ENCODE measurements at places on chromosomes 16 and 17.
A peak's percentile ranks its signal among the peaks of the same experiment; 100 is the strongest.

DNA sequence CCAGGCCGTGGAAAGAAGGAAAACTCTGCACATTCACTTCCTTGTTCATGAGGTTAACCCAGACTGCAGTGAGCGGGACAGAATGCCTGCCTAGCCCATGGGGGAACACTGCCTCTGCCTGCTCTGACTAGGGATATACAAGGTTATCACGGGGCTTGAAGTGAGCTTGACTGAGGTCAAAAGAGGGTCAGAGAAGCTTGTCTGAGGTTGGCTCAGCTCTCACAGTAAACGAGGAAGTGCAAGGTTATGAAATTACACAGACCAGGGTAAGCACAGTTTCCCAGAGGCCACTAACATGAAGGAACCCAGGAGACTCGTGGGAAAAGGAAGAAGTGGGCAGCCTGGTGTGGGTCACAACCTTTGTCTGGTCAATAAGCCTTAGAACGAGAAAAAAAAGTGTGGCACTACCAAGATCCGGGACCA is 28.7 kb downstream of the HIC1 start:
- no peak for DNase-seq

GRCh38 chr17:31494259-31495021 is 103.0 kb downstream of the RAB11FIP4 start:
- DNase-seq, result no peak

DNA sequence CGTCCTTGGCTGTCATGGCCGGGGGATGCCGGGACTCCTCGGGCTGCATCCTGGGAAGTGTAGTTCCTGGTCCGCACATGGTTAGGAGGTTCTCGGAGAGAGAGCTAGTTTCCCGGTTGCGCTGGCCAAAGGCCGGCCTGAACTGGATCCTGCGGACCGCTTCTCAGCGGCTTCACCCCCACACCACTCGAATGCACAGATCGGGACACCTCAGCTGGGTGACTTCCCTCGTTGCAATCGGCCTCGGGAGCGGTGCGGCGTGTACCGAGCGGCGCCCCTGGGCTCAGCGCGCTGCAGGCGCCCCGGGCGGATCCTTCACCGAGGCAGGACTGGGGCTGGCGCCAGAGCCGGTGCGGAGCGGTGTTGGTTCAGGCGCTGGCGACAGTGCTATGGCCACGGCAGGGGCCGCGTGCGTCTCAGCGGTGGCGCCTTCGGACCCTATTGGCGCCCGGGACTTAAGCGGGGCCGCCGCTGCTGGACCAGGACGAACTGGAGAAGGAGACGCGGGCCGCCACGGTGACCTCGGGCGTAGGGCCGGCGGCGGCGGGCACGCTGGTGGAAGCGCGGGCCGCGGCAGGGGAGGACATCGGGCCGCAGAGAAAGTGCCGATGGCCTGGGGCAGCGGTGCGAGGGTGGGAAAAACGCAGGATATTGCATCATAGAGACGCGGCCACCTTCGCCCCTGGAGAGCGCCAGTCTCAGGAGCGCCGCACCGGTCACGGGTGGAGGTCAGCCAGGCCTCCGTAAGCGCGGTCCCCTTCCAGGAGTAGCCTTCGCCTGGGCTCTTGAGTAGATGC is 11.4 kb downstream of the ZNF629 start:
- peak; percentile 94 for DNase-seq

DNA sequence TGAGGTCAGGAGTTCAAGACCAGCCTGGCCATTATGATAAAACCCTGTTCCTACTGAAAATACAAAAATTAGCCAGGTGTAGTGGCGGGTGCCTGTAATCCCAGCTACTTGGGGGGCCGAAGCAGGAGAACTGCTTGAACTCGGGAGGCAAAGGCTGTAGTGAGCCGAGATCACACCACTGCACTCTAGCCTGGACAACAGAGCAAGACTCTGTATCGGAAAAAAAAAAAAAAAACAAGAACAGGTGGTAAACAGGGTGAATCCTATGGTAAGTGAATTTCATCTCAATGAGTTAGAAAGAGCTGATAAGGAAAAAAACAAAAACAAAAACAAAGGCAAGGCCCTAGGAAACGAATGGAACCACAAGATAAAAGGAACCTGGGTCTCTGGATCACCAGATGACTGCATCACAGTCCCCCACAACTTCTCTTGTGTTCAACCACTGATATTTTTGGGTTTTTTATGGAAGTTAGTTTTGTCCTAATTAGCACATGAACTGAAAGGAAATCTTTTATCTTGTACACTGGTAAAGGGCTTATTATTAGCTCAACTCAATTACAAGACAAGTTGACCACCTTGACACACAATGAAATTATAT is 21.0 kb downstream of the GLG1 start:
- no peak for DNase-seq

DNA sequence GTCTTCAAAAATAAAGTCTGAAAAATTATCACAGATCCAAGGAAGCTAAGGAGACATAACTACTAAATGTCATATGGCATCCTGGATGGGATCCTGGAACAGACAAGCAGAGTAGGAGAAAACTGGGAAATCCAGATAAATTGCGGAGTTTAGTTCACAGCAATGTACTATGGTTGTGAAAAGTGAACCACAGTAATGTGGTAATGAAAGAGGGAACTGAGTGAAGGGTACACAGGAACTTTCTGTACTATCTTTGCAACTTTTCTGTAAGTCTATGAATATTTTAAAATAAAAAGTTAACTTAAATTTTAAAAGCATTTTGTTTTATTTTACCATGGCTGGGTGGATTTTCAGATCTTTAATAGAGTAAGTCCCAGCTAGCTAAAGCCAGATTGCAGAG is 16.3 kb downstream of the SLFN12L start:
- DNase-seq, result no peak

DNA sequence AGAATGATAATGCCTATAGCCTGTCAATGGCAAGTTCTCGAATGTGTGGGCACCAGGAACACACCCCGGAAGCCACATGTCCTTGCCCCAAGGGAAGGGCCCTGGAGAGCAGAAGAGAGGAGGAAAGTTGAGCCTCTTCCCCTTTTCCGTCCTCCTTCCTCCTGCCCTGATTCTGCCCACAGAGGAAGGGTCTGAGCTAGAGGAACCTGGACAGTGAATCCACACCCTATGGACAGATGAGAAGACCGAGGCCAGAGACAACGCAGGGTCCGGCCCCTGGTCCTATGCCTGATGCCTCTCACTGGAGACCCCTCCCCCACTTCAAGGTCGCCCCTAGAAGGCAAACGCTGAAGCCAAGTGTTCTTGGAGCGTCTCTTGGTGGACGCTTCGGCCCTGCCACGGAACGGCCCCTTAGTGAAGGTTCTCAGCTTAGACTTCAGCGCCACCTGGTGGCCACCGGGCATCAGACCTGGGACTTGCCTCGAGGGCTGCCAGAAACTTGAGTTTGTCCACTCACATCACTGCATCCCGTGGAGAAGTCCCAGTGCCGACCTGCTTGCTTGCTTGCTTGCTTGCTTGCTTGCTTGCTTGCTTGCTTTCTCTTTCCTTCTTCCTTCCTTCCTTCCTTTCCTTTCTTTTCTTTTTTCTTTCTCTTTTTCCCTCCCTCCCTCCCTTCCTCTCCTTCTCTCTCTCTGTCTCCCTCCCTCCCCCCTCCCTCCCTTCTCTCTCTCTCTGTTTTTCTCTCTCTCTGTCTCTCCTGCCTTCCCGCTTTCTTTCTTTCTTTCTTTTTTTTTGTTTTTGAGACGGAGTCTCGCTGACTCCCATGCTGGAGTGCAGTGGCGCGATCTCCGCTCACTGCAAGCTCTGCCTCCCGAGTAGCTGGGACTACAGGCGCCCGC is 20.6 kb upstream of the SPNS3 start:
- peak; percentile 95 for DNase-seq

GRCh38 chr17:68507576-68507975 is 4.7 kb upstream of the PRKAR1A start:
- peak; percentile 51 for DNase-seq

DNA sequence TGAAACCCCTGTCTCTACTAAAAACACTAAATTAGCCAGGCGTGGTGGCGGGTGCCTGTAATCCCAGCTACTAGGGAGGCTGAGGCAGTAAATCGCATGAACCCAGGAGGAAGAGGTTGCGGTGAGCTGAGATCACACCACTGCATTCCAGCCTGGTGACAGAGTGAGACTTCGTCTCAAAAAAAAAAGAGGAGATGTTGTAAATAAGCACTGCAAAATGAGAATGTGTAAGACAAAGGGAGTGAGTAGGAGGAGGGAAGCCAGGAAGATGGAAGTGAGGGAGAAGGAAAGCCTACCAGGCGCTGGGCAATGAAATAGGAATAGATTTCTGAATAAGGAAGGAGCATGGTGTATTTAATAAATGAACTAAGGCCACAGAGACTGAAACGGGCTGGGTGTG is 8.7 kb upstream of the PRPF8 start:
- peak; percentile 28 for DNase-seq

GRCh38 chr17:9802697-9803096 is 11.3 kb upstream of the DHRS7C start:
- no peak for DNase-seq

- DNase-seq, result no peak
Observed at GRCh38 chr16:11161974-11162373, 94.0 kb downstream of the SOCS1 start.

DNA sequence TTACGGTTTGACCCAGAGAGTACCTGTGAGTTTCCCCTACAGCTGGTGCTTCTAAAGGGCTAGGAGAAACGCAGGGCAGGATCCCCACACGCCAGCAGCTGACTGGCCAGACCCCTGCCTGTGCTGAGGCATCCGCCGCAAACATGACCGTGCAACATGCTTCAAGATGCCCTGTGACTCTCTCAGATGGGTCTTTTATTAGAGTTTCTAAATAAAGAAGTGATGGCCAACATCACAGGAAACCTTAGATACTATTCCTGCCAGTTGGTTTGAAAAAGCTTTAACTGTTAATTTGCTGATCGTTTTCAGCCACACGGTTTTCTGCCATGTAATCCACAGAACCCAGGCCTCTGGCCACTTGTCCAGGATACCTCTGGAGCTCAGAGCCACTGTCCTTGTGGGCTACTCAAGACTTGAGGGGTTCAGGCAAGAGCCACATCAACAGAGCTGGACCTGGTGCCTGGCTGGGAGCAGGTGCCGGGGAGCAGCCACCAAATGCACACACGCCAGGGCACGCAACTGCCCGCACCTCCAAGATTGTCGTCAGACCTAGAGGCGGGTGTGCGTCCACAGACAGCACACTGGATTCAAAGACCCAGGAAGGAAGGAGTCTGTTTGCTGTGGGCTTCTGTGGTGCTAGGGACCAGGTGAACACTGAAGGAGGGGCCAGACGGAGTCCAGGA is 118.4 kb downstream of the ZNF778 start:
- DNase-seq, result peak; percentile 36

DNA sequence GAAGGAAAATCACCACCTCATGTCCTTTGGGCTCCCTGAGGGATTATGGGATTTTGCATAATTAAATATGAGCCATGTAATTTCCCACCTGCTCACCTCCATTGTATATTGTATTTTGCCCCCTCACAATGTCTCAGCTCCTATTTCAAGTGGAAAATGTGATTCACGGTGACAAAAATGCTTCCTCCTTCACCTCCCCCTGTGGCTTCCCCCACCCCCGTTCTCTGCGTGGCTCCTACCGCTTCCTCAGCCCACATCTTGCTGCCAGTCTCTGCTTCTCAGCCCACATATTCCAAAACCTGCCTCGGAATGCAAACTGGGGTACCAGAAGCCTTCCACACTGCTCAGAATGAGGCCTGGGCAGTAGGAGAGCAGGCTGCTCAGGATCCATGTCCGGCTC is 394.5 kb upstream of the C16orf82 start:
- no peak for DNase-seq

GRCh38 chr17:80936723-80937122 is 54.9 kb upstream of the CHMP6 start:
- DNase-seq, result no peak

GRCh38 chr17:78967782-78968362 is 11.9 kb downstream of the LGALS3BP start:
- DNase-seq, result no peak

DNA sequence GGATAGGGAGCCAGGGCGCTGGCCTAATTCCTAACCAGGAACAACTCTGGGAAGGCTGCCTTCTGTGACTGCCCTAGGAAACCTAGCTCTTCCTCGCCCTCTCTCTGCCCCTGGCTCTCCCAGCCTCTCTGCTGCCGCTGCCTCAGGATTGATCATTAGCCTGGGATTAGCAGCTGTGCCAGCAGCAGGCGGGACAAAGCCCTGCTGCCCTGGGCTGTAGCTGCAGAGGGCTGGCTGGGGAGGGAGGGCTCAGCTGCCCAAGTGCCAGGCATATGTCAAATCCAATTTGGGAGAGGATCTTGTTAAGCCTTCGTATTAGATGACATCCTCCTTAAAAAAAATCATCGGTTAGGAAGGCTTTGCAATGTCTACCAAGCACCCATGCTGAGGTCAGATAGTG is 144.8 kb upstream of the CCL2 start:
- no peak for DNase-seq

DNA sequence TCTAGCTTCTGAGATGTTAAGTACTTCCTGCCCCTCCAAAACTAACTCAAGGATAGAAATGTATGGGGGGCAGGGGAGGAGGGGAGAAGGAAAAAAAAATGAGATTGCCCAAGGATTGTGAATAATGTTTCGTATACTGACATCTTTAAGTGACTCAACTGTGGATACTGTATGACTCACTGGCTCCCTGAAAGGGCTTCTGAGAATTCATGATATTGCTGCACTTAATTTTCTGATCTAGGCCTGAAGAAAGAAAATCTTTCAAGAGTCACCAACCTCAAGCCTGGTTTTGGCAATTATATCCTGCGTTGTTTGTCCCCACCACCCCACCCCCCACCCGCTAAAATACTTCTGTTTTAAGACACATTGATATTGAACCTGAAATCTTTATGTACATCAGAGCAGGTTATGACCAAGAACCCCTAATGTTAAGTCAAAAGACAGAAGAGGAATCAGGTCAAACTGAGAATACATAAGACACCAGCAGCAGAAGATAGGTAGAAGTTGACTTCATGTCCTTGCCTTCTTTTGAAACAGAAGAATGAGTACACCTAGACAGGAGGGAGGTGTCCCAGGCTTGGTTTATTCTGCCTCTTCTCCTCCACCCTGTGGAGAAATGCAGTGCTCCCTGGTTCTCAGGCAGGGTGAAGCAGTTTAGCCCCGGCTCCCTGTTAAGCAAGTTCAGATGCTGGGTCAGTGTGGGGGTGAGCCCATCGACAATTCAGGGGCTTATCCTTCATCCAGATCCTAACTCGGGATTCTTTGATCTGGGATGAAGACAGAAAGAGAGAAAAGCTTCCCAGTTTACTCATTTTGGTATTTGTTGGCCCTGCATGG is 3.3 kb upstream of the FBXL20 start:
- DNase-seq, result peak; percentile 78

GRCh38 chr16:7691533-7691932 is 358.9 kb downstream of the RBFOX1 start:
- DNase-seq, result no peak

Measured in foreskin fibroblast (primary cell).